ENCODE measurements at places on chromosomes 11 and 22.

DNA sequence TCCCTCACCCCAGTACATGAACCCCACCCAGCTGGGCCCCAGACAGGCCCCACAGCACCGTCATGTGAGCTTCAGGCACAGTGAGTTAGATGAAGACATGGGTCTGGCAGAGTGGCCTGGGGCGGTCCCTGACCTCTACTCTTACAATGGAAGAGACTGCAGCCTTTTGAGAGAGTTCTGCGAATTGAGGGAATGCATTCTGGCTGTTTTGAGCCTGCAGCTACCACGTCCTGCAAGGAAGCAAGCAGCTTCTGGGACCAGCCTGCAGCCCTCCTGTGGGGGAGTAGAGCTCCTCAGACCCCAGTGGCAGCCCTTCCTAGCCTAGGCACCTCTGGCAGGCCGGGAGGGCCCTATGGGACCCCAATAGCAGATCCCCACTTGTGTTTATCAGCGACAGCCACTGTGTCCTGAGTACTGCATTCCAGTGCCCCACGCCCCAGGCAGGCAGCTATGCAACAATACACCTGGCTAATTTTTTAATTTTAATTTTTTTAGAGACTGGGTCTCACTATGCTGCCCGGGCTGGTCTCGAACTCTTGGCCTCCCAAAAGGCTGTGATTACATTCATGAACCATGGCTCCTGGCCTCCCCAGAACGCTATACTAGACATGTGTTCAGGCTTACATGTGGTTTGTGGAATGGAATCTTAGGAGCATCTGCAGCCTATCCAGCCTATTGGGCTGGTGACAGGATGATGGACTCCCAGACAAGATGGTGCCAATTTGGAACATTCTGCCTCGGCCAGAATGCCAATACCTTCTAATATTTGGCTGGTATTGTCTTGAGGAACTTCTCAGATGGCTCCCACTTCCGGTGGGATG lies 717 bp upstream of the SLC7A4 start:
- no peak for DNase-seq

- DNase-seq = no peak
Measured at GRCh38 chr11:75469785-75470405, 36.9 kb upstream of the KLHL35 start.

GRCh38 chr11:15505155-15505554 lies 390.4 kb downstream of the INSC start:
- no peak for DNase-seq

DNA sequence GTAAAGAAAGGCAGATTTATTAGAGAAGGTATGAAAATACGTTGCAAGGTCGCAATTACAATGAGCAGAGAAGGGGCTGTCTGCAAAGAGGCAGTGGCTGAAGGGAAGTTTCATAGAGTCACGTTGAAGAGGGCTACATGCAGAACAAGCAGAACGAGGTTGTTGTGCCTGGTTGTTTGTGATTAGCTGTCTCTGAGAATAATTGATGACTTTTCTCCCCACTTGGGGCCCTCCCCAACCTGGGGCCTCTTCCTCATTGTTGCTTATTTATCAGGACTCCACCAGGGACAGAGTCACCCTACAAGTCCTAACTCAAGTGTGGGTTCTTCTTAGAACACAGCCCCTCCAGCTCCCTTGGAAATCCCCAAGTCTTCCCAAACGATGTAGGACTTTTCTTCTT lies 29.1 kb downstream of the CSF2RB start:
- DNase-seq = no peak

DNA sequence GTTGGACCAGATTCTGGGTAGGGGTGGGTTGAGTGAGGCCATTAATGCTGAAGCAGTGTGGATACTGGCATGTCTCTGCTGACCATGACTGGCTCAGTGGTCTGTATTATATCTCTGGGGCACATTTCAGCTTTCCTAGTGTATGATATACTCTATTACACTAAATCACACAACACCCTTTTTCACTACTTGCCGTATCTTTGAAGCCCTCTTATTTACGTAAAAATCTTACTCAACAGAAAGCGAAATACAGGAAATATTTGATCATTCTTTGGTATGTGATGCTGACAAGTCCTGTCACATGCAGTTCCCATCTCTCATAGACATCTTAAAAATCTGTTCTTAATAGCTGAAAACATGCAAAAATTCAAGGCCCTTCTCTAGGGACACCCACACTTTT lies 40.3 kb downstream of the OR5B17 start:
- no peak for DNase-seq

GRCh38 chr11:116384876-116385275 lies 387.9 kb downstream of the BUD13 start:
- DNase-seq = no peak
